Stimulated activated naive CD8-positive, alpha-beta T cell treated with anti-CD3 and anti-CD28 coated beads, Interleukin-15, amount 100 ng/mL, for 72 hours (primary cell): ENCODE measurements at places on chromosomes 7 and 10.

DNA sequence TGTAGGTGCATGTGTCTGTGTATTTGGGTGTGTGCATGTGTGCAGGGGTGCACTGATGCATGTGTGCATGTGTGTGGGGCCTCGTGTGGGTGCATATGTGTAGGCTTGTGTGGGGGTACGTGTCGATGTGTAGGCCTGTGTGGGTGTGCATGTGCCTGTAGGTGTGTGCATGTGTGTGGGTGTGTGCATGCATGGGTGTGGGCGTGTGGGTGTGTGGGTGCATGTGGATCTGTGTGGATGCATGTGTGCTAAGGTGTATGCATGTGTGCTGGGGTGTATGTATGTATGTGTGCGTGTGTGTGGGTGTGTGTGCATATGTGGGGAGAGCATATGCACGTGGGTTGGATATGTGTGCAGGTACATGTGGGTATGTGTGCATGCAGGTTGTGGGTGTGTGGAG, 73.2 kb downstream of the NKX6-2 start:
- no peak for DNase-seq

DNA sequence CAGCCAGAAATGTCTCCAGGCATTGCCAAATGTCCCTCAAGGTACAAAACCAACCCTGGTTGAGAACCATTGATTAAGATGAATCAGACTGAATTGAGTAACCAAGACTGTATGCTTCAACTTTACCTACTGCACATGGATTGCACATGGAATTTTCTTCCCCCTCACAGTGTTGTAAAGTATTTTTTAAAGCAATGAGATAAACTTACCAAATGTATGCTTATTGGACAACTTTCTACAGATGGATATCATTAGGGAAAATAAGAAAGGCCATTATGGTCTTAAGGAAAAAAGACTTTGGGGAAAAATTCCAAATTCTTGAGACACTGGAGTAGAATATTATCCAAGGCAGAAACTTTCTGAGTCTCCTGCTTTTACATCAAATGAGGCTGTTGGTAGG, 20.9 kb upstream of the MTPN start:
- DNase-seq = no peak

GRCh38 chr7:98730326-98730725, 113.2 kb downstream of the NPTX2 start:
- no peak for DNase-seq

DNA sequence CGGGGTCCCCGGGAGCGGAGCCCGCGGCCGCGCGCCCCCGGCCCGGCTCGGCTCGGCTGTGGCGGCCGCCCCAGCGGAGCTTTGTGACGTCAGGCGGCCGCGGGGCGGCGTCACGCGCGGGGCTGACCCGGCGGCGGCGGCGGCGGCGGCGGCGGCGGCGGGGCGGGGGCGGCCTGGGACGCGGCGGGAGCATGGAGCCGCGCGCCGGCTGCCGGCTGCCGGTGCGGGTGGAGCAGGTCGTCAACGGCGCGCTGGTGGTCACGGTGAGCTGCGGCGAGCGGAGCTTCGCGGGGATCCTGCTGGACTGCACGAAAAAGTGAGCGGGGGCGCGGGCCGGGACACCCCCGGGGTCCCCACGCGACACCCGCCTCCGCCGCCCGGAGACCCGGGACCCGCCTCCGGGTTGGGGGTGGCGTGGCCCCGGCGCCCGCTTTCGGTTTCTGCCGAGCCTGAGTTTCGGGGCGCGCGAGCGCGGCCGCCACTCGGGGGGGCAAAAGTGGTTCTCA, at the start of gene PWWP2B:
Gene PWWP2B (plus strand): TSS at position 165 of the 506 bp plus-strand sequence. CDS start 27 bp downstream, at position 192.
- DNase-seq = no peak
